ENCODE measurements at places on chromosomes 11 and 22.

GRCh38 chr22:32796865-32797573 is 4.5 kb upstream of the TIMP3 start:
- DNase-seq = peak; percentile 89

- DNase-seq = no peak
These were observed 113.6 kb downstream of the SIK3 start for GRCh38 chr11:116984589-116984988.

DNA sequence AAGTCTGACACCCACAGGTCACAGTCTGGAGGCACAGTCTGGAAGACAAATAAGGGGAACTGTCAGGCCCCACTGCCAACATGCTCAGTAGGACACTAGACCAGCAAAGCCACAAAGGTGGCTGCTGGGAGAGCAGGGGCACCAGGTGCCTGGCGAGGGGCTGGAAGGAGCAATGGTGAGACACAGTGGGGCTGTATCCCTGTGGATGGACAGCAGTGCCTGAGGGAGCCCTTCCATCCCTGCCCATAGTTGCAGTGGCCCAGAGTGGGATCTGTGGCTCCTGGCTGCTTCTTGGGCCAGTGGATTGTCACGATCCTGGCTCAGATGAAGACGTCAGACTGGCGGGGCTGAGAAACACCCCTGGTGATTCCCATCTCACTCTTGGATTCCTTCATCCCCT is 154.6 kb downstream of the DSCAML1 start:
- DNase-seq = no peak

- DNase-seq = no peak
These were observed 8.5 kb downstream of the RNH1 start for GRCh38 chr11:498297-499181.

GRCh38 chr11:25566298-25567200 is 765.4 kb upstream of the ANO3 start:
- no peak for DNase-seq

- DNase-seq = no peak
These were observed 47.9 kb upstream of the SUSD2 start for GRCh38 chr22:24133187-24133965.

DNA sequence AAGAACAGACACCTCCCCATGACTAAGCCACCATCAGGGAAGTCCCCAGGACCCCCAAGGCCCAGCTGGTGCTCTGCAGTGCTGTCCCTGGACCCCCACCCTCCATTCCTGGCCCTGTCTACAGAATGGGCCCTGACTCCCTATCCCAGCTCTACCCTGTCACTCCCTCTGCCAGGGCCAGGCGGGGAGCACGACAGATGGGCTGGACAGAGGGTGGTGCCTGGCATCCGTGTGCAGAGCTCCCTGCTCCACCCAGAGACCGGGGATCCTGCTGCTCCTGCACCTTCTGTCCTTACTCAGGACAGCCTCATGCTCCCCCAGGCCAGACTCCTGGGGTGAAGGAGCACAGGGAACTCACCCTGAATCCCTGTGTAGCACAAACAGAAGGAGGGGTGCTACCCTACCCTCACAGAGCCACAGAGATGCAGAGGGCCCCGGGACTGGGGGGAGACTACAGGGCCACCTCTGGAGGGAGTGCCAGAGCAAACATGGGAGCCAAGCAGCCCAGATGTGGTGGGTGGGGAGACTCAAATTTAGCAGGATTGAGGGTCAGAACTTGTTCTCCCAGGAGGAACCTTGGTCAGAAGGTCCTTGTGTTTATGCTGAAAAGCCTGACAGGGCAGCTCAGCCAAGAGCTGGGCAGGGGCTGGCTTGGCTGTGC is 2.0 kb downstream of the ARVCF start:
- no peak for DNase-seq
